Inflammatory macrophage treated with lipopolysaccharide for 1 hour (primary cell): ENCODE measurements at places on chromosomes 1 and 21.

- DNase-seq = no peak
These were observed 5.2 kb downstream of the TMCO1 start for GRCh38 chr1:165763442-165763841.

- DNase-seq = no peak
These were observed 17.3 kb upstream of the LRP8 start for GRCh38 chr1:53344921-53345838.

DNA sequence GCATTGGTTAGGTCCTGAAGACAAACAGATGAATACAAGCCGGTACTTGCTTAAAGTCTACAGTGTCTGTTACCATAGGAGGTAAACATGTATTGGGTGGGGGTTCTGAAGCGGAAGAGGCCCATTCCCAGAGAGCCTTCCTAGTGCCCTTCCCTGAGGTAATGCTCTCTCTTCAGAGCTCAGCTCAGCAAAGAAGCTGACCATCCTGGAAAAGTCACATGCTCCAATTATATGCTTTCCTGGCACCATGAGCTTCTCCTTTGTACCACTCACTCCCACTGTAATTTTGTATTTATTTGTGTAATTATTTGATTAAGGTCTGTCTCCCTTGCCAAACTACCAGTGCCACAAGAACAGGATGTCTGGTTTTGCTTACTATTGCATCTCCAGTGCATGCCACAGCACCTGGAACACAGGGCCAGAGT is 42.0 kb downstream of the RAB3B start:
- no peak for DNase-seq

DNA sequence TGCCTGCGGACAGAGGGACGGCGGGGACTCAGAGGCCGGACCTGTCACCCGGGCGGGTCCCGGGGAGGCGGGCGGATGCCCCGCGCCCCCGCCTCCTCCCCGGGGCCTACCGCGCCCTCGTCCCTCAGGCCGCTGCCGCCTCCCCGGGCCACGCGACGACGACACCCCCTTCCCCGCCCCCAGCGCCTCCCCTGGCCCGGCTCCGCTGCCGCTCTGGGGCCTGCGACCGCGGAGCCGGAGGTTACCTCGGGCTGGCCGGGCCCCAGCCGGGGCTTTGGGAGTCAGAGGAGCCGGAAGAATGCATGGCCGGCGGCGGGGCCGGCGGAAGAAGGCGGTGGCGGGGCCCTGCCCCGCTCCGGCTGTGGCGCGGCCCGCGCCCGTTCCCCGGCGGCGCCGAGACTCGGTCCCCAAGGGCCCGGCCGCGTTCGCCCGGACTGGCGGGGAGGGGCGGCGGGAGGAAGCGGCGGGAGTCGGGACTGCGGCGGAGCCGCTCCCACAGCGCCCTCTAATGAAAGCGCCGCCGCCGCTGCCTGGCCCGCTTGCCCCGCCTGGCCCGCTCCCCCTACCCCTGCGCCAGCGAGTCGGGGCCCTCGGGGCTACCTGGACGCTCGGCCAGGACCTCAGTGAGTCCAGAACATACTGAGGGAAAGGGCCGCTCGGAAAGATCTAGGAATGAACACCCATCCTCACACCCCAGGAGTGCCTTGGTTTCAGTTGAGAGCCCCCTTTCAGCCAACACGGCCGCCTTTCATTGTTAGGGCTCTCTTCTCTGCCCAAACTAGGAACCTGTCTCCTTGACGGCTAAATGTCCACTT is at the start of gene LPGAT1:
Gene LPGAT1 (minus strand): TSS at position 436 of the 815 bp plus-strand sequence. CDS start 1,467 bp downstream, outside the sequence.
- DNase-seq = peak; percentile 66

- no peak for DNase-seq
These were observed 9.0 kb downstream of the ARHGEF16 start for GRCh38 chr1:3463408-3463863.

- no peak for DNase-seq
These were observed 32.7 kb downstream of the TUT4 start for GRCh38 chr1:52520148-52520547.

- no peak for DNase-seq
These were observed 62.0 kb upstream of the NEK2 start for GRCh38 chr1:211737115-211738035.

DNA sequence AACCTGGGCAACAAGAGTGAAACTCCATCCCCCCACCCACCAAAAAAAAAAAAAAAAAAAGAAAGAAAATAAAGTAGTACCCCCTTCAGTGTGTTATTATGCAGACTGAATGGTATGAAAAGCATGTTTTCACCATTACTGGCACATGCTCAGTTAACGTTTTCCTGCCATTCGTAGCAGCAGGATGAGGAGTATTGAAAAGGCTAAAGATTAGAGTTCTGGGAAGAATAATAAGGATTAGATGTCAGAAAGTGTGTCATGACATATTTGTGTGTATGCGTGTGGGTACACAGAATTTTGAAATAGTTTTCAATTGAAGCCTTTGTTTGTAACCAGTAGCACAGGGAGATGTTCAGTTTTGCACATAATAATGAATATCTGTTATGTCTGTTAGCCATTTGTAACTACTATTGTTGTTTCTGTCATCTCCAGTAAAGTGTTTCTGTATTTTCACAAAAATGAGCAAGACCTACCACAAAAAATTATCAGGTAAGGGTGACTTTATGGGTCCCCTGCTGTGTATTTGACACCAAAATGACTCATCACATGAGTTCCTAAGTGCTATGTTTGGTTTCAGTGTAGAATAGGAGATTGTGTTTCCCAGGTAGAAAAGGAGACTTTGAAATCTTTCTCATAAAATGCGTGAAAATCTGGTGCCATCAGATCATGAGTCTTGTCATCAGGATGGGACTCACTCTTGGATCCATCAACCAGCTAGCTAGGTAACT is 358.9 kb downstream of the DISC1 start:
- DNase-seq = no peak

- peak; percentile 68 for DNase-seq
These were observed 4.0 kb downstream of the GLMP start for GRCh38 chr1:156291226-156292061.

DNA sequence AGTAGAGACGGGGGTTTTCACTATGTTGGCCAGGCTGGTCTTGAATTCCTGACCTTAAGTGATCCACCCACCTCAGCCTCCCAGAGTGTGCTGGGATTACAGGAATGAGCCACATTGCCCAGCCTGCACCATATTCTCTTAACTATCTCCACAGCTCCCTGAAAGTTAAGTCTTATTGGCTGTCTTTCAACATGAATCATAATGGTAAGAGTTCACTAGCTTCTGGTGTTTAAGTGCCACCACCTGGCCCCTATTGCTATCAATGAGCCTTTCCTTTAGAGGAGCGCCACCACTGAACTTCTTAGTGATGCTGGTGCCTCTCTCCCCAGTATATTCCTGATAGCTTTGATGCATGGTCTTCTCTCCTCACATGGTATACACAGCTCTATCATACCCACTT is 15.7 kb downstream of the ZFYVE9 start:
- DNase-seq = no peak

GRCh38 chr1:178632653-178633052 is 92.4 kb upstream of the RALGPS2 start:
- no peak for DNase-seq

DNA sequence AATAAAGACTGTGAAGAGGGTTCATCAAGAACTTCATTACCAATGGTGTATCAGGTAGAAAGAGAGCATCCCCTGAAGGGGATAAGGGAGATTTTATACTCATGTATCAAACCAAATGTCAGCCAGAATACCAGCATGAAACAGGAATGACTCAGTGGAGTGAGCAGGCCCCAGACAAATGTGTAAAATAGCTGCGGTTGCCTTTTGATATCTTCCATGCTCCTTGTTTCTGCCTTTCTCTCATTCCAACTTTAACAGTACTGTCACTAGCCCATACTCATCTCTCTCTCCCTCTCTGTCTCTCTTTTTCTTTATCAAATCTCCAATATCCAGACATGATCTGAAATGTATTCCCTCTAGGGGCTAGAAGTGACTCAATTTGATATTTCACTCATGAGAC is 47.8 kb downstream of the GPR88 start:
- DNase-seq = no peak

DNA sequence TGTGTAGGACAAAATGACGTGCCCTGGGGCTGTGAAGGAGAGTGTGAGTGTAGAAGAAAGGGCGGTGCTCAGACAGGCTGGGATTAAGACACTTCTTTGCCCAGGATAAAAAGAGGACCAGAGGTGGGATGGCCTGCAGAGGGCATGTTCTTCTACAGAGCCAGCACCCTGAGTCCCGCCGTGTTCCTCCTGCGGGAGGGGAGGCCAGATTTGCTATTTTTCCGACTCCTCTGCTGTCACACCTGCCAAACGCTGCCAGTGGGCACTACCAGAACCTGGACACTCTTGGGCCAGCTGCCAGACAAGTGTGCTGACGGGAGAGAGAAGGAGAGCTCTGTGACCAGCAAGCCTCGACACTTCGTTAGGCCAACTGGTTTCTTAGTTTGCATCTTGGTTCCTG is 206.4 kb downstream of the PLD5 start:
- DNase-seq = no peak

- DNase-seq = no peak
These were observed 11.7 kb upstream of the SH3GLB1 start for GRCh38 chr1:86692641-86693040.

DNA sequence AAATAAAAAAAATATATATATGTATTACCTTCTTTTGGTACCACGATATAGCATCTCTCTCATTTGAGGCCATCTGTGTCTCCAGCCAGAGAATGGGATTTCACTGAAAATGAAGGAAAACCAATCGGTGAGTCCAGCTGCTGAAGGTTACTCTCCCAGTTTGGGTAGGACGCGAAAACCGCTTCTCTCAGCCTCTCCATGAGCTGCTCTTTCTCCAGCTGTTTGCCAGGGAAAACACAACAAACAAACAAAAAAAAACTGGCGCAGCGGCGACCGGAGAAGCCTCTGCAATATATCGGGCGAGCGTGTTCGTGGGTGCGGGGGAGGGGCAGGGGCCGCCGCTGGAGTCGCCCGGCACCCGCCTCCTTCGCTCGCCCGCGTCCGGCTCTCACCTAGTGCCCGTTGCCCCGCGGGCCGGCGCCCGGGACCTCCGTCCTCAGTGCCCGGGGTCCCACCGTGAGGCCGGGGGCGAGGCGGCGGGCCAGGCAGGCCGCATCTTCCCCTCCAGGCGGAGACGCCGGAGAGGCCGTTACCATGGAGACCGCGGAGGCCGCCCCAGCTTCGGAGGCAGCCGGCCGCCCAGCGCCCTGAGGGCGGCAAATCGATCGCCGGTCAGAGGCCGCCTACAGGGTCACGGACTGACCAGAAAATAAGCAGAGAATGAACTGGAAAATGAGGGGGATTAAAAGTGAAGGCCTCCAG is 504 bp downstream of the PHTF1 start:
- DNase-seq = peak; percentile 55

DNA sequence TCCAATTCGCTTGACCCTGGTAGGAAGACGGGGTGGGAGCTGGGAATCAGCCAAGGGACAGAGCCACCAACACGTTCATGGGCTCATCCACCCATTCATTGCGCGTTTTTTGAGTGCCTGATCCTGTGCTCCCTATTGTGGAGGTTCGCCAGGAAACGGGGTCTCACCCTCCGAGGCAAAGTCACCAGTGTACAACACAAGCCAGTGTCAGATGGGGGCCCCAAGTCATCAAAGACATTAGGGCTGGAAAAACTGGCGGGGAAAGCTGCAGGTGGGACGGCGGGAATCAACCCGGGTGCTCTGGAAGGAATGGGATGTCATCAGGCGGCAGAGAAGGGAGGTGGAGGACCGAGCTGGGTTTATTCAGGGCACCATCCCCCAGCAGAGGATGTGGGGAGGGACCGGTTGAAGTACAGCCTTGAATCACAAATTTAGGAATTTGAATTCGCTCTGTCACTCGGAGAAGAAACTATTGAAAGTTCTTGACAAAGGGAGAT is 667 bp upstream of the NID1 start:
- no peak for DNase-seq

DNA sequence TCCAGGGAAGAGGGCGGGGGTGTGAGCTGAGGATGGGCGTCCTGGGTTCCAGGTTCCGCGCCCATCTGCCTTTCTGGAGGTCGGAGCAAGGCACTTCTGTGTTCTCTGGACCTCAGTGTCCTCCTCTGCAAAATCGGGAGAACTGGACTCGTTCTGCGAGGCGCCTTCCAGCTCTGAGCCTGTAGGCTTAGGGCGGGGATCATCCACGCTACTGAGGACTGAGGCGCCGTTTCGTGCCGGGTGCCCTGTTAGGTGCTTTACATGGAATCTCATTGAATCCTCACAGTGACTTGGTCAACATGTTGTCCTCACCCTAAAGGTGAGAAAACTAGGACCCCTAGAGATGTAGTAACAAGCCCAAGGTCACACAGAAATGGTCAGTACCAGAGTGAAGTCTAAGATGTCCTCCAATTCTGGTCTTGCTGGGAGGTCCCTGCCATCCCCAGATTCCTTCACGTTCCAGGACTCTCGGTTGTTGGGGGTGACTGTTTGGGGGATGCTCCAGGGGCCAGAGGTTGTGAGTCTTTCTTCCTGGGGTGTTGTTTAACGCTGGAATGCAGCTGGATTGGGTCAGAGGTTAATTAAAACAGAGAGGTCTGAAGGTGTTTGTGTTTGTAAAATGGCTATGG is 677 bp downstream of the PRKAA2 start:
- DNase-seq = no peak

GRCh38 chr1:84145068-84145467 is 997 bp downstream of the PRKACB start:
- peak; percentile 30 for DNase-seq

DNA sequence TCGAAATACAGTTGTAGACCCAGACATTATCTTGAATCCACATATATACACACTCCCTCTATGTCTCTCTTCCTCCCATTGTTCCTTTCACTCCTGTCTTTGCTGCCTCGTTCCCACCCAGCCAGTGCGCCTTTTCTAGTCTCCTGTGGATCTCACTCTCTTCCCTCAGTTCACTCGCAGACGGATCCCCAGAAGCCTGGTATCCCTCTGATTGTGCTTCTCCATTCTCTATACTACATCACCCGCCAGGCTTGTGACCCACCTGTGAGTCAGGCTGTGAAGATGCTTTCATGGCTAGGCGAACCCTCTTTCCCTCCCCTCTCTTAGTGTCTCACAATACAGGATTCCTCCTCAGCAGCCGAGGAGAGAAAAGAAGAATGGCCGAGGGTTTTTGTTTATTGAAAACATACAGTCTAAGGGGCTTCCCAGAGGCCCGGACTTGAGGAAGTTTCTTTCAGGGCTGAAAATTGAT is 1.5 kb downstream of the HCN3 start:
- DNase-seq = no peak

DNA sequence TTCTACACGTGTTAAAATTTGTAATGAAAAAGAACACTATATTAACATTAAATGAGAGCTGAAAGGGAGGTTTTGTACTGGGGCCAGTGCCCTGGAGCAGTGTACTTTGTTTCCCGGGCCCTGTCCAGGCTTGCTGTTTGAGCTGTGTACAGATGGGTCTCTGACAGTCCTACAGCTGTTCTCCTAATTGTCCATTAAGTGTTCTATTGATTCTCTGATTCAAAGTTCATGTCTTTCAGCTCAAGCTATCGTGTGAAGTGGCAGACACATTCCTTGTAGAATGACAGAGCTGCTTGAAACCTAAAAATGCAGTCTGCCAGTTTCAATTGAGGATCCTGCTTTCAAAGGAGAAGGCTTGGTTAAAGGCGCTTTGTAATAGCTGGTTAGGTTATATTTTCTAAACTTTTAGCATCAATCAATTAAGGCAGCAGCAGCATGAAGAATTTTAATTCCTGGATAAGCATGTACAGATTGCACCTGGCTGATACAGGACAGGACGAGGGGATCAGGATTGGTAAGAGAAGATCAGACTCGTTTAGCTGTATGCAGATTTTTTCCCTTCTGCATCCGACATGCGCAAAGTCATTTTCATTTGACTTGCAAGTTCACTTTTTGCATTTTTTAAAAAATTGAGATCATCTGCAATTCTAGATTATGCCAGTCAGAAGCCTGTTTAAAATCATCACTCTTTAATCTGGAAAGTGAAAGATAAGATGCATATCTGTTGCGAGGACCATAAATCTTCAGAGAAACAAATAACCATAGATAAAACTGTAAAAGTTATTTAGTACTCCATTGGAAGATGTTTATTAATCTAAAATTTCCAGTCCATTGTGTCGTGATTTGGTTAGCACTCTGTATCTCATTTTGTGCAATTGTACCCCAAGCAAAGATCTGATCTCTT is 98.5 kb downstream of the ATG4C start:
- DNase-seq = no peak
